ENCODE measurements at places on chromosomes 4 and X.

- no peak overlapping the region for H3K4me3 ChIP-seq
- H3K27ac ChIP-seq, result no peak overlapping the region
- no peaks in the 10 kb centered on the region for H3K27me3 ChIP-seq
- H3K4me1 ChIP-seq, result no peaks in the 10 kb centered on the region
- no peaks in the 10 kb centered on the region for H3K36me3 ChIP-seq
Observed at GRCh38 chrX:102339312-102340298, 92.6 kb downstream of the NXF2 start.

DNA sequence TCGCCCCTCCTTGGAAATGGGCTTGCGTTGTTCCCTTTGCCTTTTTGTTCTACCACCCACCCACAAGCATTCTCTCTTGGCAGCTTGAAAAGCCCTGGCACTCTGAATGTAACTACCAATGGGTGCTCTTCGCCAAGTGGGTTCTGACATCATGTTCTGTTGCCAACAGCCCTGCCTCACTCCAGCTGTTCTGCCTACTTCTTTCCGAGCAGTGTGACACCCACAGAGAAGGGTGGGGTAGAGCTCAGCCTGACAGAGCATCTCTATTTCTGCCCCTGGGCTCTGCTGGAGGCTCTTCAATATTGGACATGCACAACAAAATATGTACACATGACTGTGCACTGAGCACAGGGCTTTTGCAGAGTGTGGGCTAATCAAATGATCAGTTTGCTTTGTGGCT is 15.6 kb upstream of the EXOSC9 start:
- H3K4me1 ChIP-seq, result no peaks in the 10 kb centered on the region
- H3K4me3 ChIP-seq, result no peak overlapping the region
- no peaks in the 10 kb centered on the region for H3K36me3 ChIP-seq
- H3K27me3 ChIP-seq, result no peaks in the 10 kb centered on the region
- no peak overlapping the region for H3K27ac ChIP-seq

DNA sequence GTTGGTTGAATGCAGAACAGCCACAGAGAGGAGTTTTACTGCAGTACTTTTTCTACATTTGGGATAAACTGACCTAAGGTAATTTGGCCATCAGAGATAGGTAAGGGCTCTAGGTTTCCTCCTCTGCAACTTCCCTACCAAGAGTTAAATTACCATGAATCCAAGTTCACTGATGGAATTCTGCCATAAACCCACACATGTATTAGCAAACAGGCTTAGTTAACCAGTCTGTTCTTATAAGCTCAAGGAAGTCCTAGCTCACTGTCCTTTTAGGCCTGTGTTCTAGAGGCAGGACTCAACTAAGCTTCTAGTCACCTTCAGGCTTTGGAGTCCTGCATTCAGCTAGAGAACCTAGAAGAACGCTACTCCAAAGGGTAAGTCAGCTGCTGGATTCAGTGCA is 4.0 kb downstream of the FAM114A1 start:
- H3K27ac ChIP-seq, result peak overlapping the region; percentile 63
- no peak for DNase-seq
- no peaks in the 10 kb centered on the region for H3K36me3 ChIP-seq
- H3K4me1 ChIP-seq, result peaks cover 44% of the 10 kb centered on the region
- H3K27me3 ChIP-seq, result no peaks in the 10 kb centered on the region

DNA sequence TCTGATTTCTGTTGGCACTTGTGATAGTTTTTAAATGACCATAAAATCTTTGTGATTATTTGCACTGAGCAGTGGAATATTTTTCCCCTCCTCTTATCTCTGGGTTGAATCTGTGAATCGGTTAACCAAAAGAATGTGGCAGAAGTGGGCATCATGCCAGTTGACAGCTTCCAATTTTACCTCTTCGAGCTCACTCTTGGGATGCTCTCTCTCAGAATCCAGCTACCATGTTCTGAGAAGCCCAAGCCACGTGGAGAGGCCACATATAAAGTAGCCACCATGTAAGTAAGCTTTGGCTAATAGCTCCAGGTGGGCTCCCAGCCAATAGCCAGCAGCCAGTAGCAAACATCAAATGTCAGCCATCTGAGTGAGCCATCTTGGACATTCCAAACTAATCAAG is 12.9 kb upstream of the WDR19 start:
- H3K4me1 ChIP-seq, result no peaks in the 10 kb centered on the region
- H3K27me3 ChIP-seq, result no peaks in the 10 kb centered on the region
- no peak overlapping the region for H3K27ac ChIP-seq
- H3K36me3 ChIP-seq, result no peaks in the 10 kb centered on the region
- H3K4me3 ChIP-seq, result no peak overlapping the region

- no peaks in the 10 kb centered on the region for H3K36me3 ChIP-seq
- peaks cover 33% of the 10 kb centered on the region for H3K4me1 ChIP-seq
- no peaks in the 10 kb centered on the region for H3K27me3 ChIP-seq
- H3K4me3 ChIP-seq, result no peak overlapping the region
- peak overlapping the region; percentile 66 for H3K27ac ChIP-seq
Observed at GRCh38 chr4:10033191-10033881, 12.0 kb upstream of the SLC2A9 start.

GRCh38 chr4:105280338-105281123 is 133.9 kb downstream of the TET2 start:
- DNase-seq, result no peak
- no peak overlapping the region for H3K27ac ChIP-seq
- H3K36me3 ChIP-seq, result peaks cover 13% of the 10 kb centered on the region
- peaks cover 17% of the 10 kb centered on the region for H3K4me1 ChIP-seq
- no peaks in the 10 kb centered on the region for H3K27me3 ChIP-seq

- peak; percentile 2 for DNase-seq
- no peak overlapping the region for H3K27ac ChIP-seq
- H3K36me3 ChIP-seq, result no peaks in the 10 kb centered on the region
- H3K27me3 ChIP-seq, result no peaks in the 10 kb centered on the region
- H3K4me3 ChIP-seq, result no peak overlapping the region
Observed at GRCh38 chrX:140157611-140158010, 192.3 kb upstream of the CXorf66 start.

- DNase-seq, result no peak
- H3K4me3 ChIP-seq, result no peak overlapping the region
- H3K27ac ChIP-seq, result no peak overlapping the region
- H3K4me1 ChIP-seq, result peaks cover 8% of the 10 kb centered on the region
- H3K36me3 ChIP-seq, result no peaks in the 10 kb centered on the region
Observed at GRCh38 chr4:23861897-23862296, 27.9 kb downstream of the PPARGC1A start.

GRCh38 chr4:1975880-1976279 is 32.9 kb downstream of the NELFA start:
- peaks cover 100% of the 10 kb centered on the region for H3K36me3 ChIP-seq
- H3K4me3 ChIP-seq, result no peak overlapping the region

GRCh38 chr4:7295197-7295910 is 103.0 kb downstream of the SORCS2 start:
- peaks cover 10% of the 10 kb centered on the region for H3K27me3 ChIP-seq
- H3K27ac ChIP-seq, result no peak overlapping the region
- H3K36me3 ChIP-seq, result no peaks in the 10 kb centered on the region
- peaks cover 4% of the 10 kb centered on the region for H3K4me1 ChIP-seq

DNA sequence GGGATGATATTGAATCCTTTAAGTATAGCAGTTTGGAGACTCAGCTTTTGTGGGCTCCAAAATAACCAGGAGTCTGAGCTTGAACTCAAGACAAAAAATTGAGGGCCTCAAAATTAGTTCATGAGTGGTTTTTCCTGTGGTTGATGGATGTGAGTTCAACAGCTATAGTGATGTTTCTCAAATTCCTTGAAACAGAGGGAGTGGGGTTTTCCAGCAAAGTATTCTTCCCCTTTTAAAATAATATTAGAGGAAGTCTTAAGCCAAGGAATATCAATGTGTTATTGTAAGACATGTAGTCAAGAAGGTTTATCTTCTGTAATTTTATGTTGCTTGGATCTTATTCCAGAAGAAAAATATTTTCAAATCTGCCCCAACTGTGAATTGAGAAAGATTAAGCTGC is 10.6 kb downstream of the OTC start:
- no peak for DNase-seq
- H3K27ac ChIP-seq, result no peak overlapping the region
- H3K27me3 ChIP-seq, result no peaks in the 10 kb centered on the region
- no peaks in the 10 kb centered on the region for H3K36me3 ChIP-seq
- H3K4me3 ChIP-seq, result no peak overlapping the region
- H3K4me1 ChIP-seq, result no peaks in the 10 kb centered on the region

DNA sequence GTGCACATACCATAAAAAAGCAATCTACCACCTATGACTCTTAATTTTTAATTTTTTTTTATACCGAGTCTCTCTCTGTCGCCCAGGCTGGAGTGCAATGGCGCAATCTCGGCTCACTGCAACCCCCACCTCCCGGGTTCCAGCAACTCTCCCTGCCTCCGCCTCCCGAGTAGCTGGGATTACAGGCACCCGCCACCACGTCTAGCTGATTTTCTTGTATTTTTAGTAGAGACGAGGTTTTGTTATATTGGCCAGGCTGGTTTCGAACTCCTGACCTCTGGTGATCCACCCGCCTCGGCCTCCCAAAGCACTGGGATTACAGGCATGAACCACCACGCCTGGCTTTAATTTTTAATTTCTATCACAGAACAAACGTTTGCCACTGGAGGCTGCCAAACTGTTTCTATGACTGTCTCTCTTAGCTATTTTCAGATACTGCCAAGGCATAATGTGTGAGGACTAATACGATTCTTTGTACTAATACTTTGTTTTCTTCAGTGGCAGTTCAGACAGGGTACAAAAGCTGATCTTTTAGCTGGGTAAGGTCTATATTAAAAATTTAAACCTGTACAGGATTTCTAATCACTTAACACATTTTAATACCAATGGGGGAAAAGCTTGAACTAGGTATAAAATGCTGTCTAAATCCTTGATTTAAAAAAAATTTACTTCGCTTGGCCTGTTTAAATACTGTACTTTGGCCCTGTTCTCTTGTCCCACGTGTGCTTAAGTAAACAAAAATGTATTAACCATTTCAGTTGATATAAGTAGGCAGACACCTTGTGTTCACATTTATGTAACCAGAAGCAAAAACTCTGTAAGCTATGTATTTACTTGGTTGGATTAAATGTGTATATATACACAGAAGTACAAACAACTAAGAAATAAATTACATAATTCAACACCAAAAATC is 2.3 kb downstream of the PGRMC2 start:
- peak overlapping the region; percentile 97 for H3K27ac ChIP-seq
- DNase-seq, result no peak
- H3K36me3 ChIP-seq, result no peaks in the 10 kb centered on the region
- no peaks in the 10 kb centered on the region for H3K27me3 ChIP-seq

DNA sequence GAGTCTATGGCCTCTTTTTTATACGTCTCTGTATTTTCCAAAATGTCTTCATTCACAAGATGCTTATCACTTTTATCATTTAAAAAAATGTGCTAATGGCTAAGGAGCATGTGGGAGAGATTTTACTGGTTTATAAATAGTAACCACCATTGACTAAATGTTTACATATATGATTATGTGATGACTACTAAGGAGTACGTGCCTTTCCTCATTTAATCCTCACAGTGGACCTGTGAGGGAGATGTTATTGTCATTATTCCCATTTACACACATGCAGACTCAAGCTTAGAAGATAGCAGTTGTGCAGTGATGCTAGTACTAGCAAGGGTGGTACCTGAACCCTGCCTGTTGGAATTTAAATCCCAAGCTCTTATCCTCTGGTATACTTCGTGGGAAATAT is 2.4 kb downstream of the SRD5A3 start:
- DNase-seq, result no peak
- H3K27me3 ChIP-seq, result no peaks in the 10 kb centered on the region
- H3K4me3 ChIP-seq, result no peak overlapping the region
- H3K4me1 ChIP-seq, result peaks cover 15% of the 10 kb centered on the region
- no peak overlapping the region for H3K27ac ChIP-seq

- H3K27me3 ChIP-seq, result peaks cover 76% of the 10 kb centered on the region
- H3K36me3 ChIP-seq, result no peaks in the 10 kb centered on the region
- DNase-seq, result peak; percentile 35
Observed at GRCh38 chr4:140568507-140569306, at the start of gene UCP1. Gene UCP1 (minus strand): TSS chr4:140568961. CDS start chr4:140568729, 232 bp downstream.

- no peaks in the 10 kb centered on the region for H3K4me1 ChIP-seq
- no peaks in the 10 kb centered on the region for H3K27me3 ChIP-seq
- H3K27ac ChIP-seq, result no peak overlapping the region
- DNase-seq, result no peak
- H3K4me3 ChIP-seq, result no peak overlapping the region
Observed at GRCh38 chr4:11312389-11312788, 116.3 kb downstream of the HS3ST1 start.

- no peaks in the 10 kb centered on the region for H3K36me3 ChIP-seq
- peaks cover 58% of the 10 kb centered on the region for H3K4me1 ChIP-seq
- H3K4me3 ChIP-seq, result peak within 1 kb of the TSS; percentile 57
- no peaks in the 10 kb centered on the region for H3K27me3 ChIP-seq
- peak within 1 kb of the TSS; percentile 90 for H3K27ac ChIP-seq
Observed at GRCh38 chr4:40629401-40630334, at the start of gene RBM47. Gene RBM47 (minus strand): TSS chr4:40629864. CDS start chr4:40438893, 190,971 bp downstream.

- no peak overlapping the region for H3K4me3 ChIP-seq
- H3K27me3 ChIP-seq, result no peaks in the 10 kb centered on the region
- H3K36me3 ChIP-seq, result no peaks in the 10 kb centered on the region
- no peak overlapping the region for H3K27ac ChIP-seq
- DNase-seq, result no peak
- no peaks in the 10 kb centered on the region for H3K4me1 ChIP-seq
Observed at GRCh38 chrX:39599339-39599738, 498.4 kb downstream of the BCOR start.

GRCh38 chrX:20500949-20501348 is 234.2 kb upstream of the RPS6KA3 start:
- H3K27ac ChIP-seq, result no peak overlapping the region
- H3K4me3 ChIP-seq, result no peak overlapping the region
- peaks cover 4% of the 10 kb centered on the region for H3K27me3 ChIP-seq
- H3K36me3 ChIP-seq, result no peaks in the 10 kb centered on the region

GRCh38 chr4:113131621-113132020 is 82.2 kb downstream of the ANK2 start:
- DNase-seq, result no peak
- no peaks in the 10 kb centered on the region for H3K27me3 ChIP-seq
- no peak overlapping the region for H3K4me3 ChIP-seq
- H3K27ac ChIP-seq, result no peak overlapping the region

- H3K27me3 ChIP-seq, result no peaks in the 10 kb centered on the region
- H3K27ac ChIP-seq, result no peak overlapping the region
- DNase-seq, result no peak
- no peak overlapping the region for H3K4me3 ChIP-seq
- no peaks in the 10 kb centered on the region for H3K4me1 ChIP-seq
- H3K36me3 ChIP-seq, result no peaks in the 10 kb centered on the region
Observed at GRCh38 chrX:132576939-132577338, 88.1 kb upstream of the MBNL3 start.

- DNase-seq, result no peak
- no peaks in the 10 kb centered on the region for H3K27me3 ChIP-seq
- no peak overlapping the region for H3K4me3 ChIP-seq
- no peak overlapping the region for H3K27ac ChIP-seq
- H3K4me1 ChIP-seq, result no peaks in the 10 kb centered on the region
Observed at GRCh38 chr4:185054886-185055285, 36.6 kb downstream of the HELT start.

- peaks cover 7% of the 10 kb centered on the region for H3K4me1 ChIP-seq
- H3K36me3 ChIP-seq, result no peaks in the 10 kb centered on the region
- DNase-seq, result no peak
- no peak overlapping the region for H3K27ac ChIP-seq
- no peak overlapping the region for H3K4me3 ChIP-seq
Observed at GRCh38 chr4:10623241-10623640, 61.3 kb downstream of the CLNK start.

GRCh38 chr4:20331642-20332041 is 79.9 kb downstream of the SLIT2 start:
- H3K4me3 ChIP-seq, result no peak overlapping the region
- H3K36me3 ChIP-seq, result no peaks in the 10 kb centered on the region
- no peak overlapping the region for H3K27ac ChIP-seq
- H3K27me3 ChIP-seq, result no peaks in the 10 kb centered on the region
- H3K4me1 ChIP-seq, result no peaks in the 10 kb centered on the region

- H3K4me3 ChIP-seq, result peak overlapping the region; percentile 46
- peak; percentile 59 for DNase-seq
Observed at GRCh38 chrX:23908219-23909004, 606 bp downstream of the CXorf58 start.

Measured in stomach (tissue), 19 donors.